ENCODE measurements at places on chromosomes 6 and 20.

DNA sequence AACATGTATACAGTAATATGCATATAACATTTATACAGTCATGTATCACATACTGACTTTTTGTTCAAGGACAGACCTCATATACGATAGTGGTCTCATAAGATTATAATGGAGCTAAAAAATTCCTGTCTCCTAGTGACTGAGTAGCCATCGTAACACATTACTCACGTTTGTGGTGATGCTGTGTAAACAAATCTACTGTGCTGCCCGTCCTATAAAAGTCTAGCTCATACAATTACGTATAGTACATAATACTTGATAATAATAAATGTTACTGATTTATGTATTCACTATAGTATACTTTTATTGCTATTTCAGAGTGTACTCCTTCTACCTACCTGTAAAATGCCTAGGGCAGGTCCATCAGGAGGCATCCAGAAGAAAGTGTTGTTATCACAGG, 17.4 kb downstream of the SERAC1 start:
- DNase-seq = no peak

GRCh38 chr6:28914941-28915340, 8.8 kb downstream of the TRIM27 start:
- no peak for DNase-seq

DNA sequence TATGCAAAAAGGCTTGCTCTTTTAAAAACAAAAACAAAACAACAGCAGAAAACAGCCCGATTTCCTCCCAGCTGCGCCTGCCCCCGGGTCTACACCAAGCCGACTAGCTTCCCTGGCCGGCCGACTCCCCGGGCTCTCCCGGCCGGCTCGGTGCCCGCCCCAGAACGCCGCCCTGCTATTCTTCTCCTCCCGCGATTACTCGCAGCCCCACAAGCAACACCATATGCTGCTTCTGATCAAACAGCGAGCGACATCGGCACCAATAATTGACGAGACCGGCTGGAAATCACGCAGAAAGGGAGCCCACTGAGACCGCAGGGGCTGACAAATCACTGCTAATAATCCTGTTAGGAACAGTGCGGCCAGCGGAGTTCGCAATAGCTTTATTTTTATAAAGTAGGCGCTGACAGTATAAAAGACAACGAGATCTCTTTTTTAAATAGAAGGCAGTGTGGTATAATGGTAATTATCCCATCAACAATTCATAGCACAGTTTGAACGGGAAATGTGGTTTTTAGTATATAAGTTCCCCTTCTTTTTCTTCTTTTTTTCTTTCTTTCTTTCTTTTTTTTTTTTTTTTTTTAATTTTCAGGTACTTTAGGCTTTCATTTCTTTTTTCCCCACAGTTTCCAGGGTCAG, 3.3 kb downstream of the SIM1 start:
- DNase-seq = peak; percentile 83

- DNase-seq = peak; percentile 74
Measured at GRCh38 chr6:30615958-30616810, 859 bp downstream of the PPP1R10 start.

DNA sequence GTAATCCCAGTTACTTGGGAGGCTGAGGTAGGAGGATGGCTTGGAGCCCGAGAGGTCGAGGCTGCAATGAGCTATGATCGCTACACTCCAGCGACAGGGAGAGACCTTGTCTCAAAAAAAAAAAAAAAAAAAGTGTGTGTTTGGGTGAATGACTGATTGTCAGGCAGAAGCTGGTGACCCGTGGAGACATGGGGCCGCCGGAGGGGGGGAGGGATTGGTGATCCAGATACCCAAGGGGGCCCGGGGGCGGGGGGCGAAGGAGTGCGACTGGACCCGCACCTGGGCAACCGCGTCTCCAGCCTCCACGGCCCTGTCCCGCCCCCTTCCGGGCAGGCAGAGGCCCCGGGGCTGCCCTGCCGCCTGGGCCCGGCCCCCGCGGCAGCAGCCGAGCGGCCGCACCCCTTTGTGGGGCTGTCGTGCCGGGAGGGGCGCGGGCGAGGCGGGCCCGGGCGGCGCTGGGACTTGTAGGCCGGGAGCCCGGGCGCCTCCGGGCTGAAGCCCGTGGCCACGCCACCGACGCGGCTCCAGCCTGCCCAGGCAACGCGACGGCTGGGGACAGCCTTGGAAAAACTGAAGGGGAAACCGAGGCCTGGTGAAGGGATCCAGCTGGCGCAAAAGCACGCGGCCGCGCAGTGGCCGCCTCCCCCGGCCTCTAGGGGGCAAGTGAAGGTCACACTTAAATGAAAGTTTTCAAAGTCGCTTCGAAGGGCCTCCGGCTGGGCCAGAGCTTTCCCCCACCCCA, 2.1 kb upstream of the RBM38 start:
- peak; percentile 81 for DNase-seq

- peak; percentile 27 for DNase-seq
Measured at GRCh38 chr20:45487231-45487635, 17.7 kb downstream of the WFDC2 start.

- no peak for DNase-seq
Measured at GRCh38 chr6:38153798-38154345, 334.3 kb downstream of the ZFAND3 start.

Measured in ELF-1 (cell line).